ENCODE measurements at places on chromosomes 6 and 20.

DNA sequence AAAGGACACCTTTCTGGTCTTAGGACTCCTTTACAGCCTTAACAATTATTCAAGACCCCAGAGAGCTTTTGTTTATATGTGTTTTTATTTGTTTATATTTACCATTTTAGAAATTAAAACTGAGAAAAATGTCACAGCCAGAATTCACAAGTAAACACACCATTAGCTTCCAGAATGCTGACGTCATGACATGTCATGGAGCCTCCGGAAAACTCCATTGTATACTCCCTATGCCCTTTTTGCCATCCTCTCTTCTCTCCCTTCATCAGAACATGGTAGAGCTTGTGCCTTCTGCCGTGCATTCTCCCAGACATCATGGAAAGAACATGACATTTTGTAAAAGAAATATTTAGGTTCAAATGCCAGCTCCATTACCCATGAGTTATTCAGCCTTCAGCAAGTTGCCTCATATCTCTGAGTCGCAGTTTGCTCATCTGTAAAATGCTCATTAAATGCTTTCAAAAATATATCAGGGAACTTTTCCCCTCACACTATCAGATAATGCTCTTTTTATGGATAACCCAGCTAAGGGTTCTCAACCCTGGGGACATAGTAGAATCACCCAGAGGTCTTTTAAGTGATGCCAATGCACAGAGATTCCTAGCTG lies 27.8 kb downstream of the TNFAIP3 start:
- DNase-seq: peak; percentile 57

DNA sequence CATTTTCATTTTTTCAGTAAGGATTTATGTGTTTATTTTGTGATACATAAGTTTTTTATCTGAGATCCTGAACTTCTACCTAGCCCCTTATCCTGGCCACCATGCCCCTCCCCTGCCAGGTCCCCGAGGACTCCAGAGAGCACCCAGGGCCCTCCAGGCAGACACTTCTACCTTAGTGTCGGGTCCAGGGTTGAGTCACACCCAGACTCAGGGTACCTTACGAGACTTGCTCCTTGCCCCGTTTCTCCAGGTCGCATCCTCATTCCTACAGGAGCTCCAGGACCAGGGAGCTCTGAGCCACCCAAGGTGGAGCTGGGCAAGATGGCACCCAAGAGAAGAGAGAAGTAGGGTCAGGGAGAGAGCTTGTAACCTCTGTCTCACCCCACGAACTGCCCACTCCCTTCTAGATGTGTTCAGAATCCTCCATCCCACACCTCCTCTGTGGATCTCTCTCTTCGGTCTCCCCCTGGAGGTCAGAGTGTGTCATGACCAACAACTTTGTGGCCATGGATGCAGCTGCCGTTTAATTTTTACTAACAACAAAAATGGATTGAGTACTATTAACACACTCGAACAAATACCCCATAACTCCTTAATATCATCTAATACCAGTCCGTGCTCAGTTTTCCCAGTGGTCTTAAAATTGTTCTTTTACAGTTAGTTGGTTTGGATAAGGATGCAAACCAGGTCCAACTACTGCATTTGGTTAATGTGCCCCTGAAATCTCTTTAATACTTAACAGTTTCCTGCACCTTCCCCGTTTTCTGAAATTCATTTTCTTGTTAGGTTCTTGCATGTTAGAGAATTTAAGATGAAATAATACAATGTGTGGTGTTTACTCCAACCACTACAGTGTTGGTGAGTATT lies 130.6 kb upstream of the INSM1 start:
- DNase-seq: peak; percentile 59

GRCh38 chr20:49561256-49561655 lies 6.7 kb downstream of the PTGIS start:
- no peak for DNase-seq

DNA sequence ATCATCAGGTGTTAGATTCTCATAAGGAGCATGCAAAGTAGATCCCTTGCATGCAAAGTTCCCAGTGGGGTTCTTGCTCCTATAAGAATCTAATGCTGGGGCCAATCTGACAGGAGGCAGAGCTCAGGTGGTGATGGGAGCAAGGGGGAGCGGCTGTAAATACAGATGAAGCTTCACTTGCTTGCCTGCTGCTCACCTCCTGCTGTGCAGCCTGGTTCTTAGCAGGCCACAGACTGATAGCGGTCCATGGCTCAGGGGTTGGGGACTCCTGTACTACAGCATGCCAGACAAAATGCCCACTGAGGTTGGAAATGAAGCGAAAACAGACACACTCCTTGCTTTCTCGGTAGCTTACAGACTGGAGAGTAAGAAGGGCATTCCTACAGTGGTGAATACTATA lies 386.8 kb downstream of the PLCB1 start:
- DNase-seq: no peak

DNA sequence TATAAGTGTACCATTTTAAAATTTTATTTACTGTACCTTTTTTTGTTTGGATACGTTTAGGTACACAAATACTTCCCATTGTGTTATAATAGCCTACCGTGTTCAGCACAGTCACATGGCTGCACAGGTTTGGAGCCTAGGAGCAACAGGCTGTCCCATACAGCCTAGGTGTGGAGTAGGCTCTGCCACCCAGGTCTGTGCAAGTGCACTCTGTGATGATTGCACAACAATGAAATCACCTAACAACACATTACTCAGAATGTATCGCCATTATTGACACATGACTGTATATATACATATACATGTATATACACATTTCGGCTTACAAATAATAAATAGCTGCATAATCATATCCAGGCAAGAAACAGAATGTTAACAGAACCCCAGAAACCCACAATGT lies 15.4 kb downstream of the SERAC1 start:
- no peak for DNase-seq

DNA sequence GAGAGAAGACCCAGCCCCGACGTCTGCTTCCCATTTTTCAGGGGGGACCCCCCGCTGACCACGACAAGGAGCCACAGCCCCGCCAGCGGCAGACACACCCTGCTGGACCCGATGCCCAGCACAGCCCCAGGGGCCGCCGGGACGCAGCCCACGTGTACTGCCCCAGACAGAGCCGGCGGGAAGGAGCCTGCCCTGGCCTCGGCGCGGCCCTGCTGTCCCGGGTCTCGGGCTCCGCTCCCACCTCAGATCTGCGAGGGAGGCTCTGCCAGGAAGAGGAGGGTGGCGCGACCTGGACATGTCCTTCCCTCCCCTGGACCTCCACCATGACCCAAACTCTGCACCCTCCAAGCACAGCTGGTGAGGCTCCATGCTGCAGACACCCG lies 54.7 kb downstream of the KCNQ2 start:
- DNase-seq: no peak

DNA sequence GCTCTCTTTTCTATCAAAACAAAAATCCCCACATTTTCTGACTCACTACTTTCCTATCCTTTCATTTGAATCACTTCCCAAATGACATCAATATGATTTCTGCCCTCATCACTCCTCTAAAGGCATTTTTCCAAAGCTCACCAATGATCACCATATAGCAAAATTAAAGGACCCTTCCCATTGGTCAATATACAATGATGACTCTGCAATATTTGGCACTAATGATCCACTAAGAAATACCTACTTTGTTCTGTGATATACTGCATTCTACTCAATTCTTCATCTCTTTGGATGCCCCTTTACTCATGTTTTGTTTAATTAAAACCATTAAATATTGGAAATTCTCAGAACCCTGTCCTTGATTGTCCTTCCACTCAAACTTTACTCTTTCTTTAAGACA lies 200.3 kb upstream of the PTCHD4 start:
- DNase-seq: no peak

DNA sequence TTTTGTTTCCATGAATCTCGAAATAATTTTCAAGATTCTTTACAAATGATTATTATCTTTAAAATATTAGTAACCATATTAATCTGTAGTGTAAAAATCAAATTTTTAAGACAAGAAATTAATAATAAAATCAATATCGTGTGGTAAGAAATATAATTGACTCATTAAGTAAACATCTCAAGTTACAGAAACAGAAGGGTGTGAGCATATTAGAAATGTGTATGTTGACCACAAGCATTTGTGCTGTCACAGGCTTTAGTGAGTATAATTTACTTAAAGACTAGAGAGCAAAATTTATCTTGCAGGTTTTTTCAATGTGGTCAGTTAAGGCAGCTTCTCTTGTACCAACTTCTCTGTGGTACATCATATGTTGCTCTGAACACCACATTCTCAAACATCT lies 566.5 kb upstream of the IRAK1BP1 start:
- no peak for DNase-seq

DNA sequence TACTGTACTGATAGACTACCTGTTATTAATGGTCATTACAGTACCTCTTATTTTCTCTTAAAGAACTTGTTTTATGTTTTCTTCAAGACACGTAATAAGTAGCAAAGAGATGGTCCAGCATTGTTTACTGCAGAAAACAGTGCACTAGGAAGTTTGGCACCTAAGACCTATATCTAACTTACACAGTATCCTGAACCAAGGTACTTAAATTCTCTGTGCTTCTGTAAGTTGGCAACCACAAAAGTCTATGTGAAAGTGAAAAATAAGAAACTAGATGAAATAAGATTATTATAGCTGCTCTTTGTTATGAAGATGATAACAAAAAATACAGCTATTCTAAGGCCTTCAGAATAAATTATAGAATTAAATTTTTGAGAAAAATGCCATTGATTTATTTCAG lies 411.7 kb upstream of the SOX4 start:
- no peak for DNase-seq

GRCh38 chr6:52994839-52995088 lies 320 bp downstream of the GSTA4 start:
- no peak for DNase-seq

DNA sequence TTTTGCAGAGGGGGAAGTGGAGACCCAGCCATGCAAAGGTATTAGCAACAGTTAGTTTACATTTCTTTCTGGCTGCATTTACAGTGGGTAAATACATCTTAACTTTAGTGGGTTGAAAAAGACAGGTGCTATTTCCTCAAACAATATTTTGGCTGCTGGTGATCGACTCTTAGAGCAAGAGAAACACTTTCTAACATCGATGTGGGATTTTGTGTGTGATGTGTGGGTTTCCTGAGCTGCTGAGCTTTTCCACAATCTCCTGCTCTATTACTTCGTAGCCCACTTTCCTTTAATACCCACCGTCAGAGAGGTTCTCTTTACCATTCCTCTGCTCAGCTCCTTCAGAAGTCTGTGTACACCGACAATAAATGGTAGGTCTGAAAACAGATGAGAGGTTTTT lies 339.0 kb downstream of the NRN1 start:
- no peak for DNase-seq

- no peak for DNase-seq
Measured at GRCh38 chr6:93176070-93176469, 243.3 kb downstream of the EPHA7 start.

DNA sequence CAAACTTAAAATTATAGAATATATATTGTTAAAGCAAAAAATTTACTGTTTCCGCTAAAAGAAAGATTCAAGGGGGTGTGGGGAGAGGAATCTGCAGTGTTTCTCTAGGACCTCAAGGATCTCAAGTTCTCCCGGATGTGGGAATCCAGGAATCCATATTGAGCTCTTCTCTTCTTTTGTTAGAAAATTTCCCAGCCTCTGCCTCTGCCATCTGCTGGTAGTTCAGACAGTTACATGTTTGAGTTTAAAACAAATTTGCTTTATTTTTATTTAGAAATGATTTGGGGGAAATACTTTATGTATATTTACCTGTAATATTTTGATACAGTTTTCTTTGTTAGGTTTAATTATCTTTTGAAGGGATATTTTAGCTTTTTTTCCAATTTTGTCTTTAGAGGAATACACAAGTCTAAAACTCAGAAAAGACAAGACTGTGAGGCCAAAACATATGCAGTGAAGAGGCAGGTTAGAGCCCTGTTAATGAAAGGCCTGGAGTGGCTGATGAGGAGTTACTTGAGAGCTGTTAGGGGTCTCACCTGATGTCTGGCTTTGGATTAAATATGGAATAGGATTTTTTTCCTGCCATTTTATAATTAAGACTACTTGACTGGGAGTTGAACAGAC lies 268.8 kb downstream of the ARID1B start:
- peak; percentile 26 for DNase-seq

DNA sequence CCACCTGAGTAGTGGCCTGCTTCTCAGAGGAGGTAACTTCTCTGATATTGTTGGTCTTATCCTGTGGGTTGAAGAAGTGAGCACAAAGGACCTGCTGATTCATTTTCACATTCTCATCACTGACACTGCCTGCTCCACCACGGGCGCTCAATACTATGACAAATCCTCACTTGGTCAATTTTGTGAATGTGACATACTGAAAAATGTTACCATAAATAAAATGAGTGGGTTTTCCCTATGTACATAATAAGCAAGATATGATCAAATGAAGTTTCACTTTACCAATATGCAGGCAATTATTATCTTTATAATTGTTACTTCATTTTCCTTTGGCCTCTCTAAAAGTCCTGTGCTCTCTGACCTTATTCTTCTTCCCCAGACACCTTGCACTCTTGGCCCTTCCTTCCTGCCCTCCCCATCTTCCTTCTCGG lies 71.5 kb upstream of the RIPOR2 start:
- peak; percentile 87 for DNase-seq

- DNase-seq: no peak
Measured at GRCh38 chr6:35955970-35956369, 35.1 kb upstream of the SRPK1 start.

DNA sequence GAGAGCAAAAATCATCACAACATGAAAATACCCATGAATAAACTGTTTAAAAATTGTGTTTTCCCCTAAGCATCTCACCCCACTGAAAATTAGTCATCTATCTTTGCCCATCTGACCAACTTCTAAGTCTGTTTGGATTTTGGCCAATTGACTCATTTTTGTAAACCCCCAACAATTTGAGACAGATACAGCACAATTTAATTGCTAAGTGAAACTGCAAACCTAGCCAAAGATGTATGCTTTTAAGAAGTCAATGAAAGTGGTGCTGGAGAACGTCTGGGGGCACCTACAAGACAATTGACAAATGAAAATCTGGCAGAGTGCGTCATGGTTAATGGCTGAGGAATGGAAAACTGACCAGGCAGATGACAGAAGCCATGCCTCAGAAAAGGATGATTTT lies 30.9 kb upstream of the SLC24A3 start:
- DNase-seq: no peak

GRCh38 chr6:69398311-69398710 lies 398.5 kb downstream of the LMBRD1 start:
- no peak for DNase-seq

- DNase-seq: no peak
Measured at GRCh38 chr20:58212636-58213035, 15.8 kb downstream of the ANKRD60 start.

- no peak for DNase-seq
Measured at GRCh38 chr20:57224641-57225138, 41.8 kb downstream of the BMP7 start.

DNA sequence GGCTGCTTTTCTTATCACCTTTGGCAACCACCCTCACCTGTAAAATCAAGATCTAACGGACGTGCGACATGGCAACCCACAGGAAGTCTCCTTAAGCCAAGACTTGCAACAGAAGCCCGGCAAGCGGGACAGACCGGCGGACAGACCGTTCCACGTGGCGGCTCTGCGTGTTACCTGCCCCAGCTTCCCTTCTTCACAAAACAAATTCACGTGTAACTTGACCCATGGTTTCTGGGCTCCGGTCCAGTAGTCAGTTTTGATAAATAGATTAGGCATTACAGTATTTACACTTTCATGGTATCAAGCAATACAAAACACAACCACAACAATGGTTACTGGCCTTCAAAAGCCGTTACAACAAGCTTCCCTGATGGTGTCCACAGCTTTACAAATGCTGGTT lies 133.8 kb downstream of the PRND start:
- DNase-seq: no peak

All from suppressor macrophage treated with lipopolysaccharide for 4 hours (primary cell).